Stimulated activated CD4-positive, alpha-beta T cell treated with anti-CD3 and anti-CD28 coated beads, Interleukin-1b, Interleukin-23, amount 100 ng/mL, for 4 hours (primary cell): ENCODE measurements at places on chromosomes 2 and 18.

DNA sequence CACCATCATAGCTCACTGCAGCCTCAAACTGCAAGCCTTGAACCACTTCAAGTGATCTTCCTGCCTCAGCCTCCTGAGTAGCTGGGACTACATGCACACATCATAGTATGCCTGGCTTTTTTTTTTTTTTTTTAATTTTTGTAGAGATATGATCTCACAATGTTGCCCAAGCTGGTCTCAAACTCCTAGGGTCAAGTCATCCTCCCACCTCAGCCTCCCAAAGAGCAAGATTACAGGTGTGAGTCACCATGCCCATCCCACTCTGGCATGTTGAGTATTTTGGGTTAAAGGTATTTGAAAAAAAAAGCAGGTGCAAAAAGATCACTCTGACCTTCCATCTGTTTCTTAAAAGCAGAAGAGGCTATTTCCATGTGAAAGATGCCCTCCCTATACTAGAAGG, 86.4 kb upstream of the FZD7 start:
- no peak for DNase-seq

GRCh38 chr2:42978175-42978886, 185.9 kb upstream of the HAAO start:
- DNase-seq: no peak

- no peak for DNase-seq
These were observed 96.5 kb downstream of the PTPRM start for GRCh38 chr18:7663366-7664312.

DNA sequence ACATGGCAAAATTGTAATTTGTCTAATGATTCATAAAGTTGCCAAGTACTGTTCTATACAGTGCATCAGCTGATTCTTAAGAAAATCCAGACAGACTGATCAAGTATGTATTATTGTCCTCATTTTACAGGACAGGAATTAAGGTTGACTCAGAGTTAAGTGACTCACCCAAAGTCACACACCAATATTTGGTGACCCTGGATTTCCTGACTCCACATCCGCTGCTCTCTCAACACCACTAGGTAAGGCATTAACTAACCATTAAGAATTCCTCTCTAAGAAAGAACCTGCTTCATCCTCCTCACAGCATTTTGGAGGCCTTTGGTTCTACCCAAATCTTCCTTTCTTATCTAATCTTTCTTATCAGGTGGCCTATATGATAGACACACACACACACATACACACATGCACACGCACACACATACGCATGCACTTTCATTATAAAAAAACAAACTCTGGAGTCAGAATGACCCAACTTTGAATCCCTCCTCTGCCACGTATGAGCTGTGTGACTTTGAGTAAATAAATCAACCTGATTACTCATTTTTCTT, 150.8 kb downstream of the ANKRD44 start:
- DNase-seq: no peak

DNA sequence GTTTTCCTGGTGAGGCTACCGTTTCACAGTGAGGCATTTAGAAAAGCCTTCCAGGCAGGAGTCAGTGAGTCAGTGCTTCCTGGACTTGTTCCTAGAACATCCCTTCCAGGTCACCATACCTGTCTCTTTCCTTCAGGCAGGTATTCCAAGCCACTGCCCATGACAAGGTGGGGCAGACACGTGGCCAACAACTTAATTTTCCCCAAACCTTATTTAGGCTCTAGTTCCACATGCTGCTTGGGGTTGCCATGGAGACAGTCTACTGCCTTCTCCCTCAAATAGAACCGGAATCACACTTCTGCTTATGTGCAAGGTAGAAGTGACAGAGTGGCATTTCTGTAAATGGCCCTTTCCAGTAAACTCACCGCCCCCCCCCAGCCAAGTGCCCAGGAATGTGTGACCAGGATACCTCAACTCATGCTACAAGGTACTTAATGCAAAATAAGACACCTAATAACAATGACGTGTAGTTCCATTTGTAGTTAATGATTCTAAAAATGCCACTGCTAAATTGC, 258.3 kb downstream of the PRKCE start:
- DNase-seq: no peak

DNA sequence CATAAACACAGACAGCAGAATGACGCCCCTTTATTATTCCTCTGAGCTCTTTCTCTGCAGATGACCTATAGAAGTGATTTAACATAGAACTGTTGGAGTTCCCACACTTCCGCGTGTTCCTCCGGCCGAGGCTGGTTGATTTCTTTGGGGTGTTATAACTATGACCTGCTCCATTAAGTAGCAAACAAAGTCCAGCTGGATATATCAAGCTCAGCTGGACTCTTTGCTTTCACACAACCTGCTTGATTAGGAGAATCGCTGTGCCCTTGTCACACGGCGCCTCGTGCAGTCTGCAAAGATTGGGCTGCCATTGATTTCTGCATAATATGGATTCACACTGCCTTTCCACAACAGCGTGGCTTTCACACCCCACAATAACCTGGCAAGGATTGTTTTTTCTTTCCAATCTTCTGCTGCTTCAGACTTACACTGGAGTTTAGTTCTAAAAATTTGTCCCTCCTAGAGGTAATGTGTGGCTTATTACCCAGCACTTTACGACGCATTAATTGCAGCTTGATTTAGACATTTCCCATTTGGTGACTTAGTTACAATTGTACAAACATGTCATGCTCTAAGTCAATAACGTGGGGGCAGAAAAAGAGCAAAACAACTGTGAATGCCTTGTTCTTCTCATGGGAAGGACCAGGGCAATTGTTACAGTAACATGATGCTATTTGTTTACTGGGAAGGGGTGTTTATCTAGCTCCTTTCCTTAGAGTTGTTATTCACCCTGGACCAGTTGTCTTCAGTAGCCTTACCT, 485.7 kb downstream of the TXNL1 start:
- no peak for DNase-seq

DNA sequence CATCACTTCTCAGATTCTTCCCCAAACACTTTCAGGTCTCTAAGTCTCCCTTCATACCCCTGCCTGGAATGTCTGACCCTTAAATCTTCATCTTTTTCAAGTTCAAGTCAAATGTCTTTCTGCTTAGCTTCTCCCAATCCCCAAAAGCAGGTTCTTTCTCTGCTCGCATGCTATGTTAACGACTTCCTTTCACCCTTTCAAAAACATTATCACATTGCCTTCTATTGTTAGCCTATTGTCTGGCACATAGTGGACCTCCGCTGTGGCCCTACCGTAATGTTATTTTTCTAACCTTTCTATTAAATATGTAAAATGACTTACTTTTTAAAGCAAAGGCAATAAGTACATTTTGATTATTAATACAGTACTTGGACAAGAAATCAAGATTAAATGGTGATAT, 2.2 kb downstream of the CDKL4 start:
- DNase-seq: no peak

- no peak for DNase-seq
These were observed 34.1 kb upstream of the KCNF1 start for GRCh38 chr2:10877651-10878111.

- DNase-seq: no peak
These were observed 1071.9 kb upstream of the CHAC2 start for GRCh38 chr2:52695731-52696130.

DNA sequence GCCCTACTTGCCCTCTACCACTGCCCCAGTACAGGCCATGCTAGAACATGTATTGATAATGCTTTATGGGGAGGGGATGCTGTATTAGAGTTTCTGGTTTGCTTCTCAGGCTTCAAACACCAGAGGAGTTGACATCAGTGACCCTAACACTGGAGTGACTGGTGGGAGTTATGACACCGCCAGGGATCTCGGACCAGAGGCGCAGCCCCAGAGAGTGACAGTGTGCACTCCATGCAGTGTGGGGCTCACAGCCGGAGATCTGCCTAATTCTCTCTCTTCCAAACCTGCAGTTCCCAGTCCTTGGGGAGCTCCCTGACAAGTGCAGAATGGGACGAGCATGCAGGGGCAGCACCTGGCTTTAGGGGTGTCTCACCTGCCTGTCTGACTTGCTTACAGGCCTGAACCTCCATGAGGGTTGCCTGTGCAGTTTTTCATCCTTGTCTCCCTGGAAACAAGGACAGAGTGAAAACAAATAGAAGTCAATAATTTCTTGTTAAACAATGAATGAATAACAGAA, 244.9 kb upstream of the MYT1L start:
- no peak for DNase-seq

DNA sequence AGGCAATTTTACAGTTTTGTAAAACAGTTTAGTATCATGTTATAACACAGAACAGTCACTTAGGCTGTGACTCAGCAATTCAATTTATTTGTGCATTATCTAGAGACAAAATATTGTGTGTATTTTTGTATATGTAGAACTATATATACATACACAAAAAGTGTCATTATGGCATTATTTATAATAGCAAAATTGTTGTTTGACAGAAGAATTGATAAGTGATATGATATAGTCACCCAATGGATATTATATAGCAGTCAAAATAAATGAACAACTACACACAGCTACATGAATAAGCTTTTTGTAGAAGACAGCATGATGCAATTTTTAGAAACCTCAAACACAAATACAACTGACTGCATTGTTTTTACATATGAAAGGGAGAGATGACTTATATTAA, 334.0 kb downstream of the TRIB2 start:
- DNase-seq: no peak

- no peak for DNase-seq
These were observed 16.4 kb upstream of the ZNF385B start for GRCh38 chr2:179877601-179878364.

DNA sequence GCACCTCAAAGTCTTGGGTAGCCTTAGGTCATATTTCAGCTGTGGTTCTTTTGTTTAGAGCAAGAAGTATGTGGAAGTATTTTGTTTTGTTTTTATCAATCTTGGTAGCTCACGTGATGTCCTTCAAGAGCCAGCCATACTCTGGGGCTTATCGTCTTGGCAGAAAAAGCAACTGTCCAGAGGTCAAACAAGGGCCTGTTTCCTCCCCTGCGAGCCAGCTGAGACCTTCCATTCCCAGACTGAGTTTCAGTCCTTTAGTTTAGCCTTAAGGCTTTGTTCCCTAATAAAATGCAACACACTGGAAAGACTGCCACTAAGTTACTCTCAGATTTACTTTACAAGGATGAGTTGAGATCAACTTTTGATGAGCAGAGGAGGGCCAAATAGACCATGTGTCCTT, 63.5 kb downstream of the TXNL1 start:
- no peak for DNase-seq

GRCh38 chr2:236666646-236667204, 97.1 kb downstream of the ACKR3 start:
- no peak for DNase-seq

DNA sequence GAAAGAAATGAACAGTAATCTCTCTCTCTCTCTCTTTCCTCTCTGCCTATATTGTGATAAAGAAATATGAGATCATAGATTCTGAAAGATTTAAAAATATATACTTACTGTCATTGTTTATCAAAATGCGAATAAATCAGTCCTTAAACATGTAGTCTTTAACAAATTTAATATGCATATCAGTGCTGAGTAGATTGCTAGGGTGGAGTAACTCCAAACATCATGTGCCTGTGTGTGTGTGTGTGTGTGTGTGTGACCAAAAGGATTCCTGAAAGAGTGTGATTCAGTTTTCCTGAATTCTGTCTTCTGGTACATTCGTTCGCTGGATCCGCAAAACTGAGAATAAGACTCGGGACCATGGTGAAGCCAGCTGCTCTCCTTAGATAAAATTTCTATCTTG, 24.0 kb upstream of the DSEL start:
- DNase-seq: no peak

GRCh38 chr2:25273985-25274535, 67.7 kb downstream of the DNMT3A start:
- DNase-seq: no peak

DNA sequence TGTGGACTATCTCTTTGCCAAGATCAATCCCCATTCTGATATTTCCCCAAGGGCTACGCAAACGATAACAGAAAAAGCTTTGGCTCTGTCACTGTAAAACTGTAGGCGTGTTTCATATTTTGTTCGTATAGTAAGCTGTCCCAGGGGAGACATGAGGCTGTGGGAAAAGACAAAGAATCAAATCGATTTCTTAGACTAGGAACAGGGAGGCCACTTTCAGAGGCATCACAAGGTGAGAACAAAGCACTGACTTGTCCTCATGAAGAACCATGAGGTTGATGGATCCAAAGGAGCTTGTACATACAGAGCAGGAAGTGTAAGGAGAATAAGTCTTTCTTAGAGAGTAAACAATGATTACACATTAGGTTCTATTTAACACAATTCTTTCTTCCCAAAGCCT, 255.7 kb downstream of the HNMT start:
- no peak for DNase-seq

DNA sequence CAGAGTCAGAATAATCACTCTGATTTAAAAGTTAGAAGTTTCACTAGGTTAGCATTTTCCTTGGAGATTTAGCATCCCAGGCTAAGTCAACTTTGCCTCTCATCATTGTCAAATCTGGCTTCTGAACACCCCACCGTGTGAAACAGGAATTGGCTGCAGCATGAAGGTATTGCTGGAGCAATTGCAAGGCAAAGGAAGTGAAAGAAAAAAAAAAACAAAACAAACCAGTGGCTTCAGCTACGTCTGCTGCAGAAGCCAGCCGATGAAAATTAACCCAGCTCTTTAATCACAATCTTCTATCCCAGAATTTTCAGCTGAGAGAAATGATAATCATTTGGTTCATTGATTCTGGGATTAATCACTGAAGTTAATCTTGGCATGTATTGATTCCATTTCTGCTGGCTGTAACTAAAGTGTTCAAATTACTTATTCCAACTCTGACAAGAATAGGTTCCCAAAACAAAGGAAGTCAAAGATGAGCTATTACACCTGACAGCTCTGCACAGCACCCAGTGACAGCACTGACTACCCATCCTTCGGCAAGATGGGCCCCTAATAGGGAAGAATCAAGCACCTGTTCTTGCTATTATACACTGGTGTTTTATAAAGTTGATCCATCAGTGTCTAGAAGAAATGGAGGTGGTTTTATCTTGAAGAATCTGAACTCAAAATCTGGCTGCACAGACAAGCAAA, 42.7 kb upstream of the REG3G start:
- DNase-seq: no peak

DNA sequence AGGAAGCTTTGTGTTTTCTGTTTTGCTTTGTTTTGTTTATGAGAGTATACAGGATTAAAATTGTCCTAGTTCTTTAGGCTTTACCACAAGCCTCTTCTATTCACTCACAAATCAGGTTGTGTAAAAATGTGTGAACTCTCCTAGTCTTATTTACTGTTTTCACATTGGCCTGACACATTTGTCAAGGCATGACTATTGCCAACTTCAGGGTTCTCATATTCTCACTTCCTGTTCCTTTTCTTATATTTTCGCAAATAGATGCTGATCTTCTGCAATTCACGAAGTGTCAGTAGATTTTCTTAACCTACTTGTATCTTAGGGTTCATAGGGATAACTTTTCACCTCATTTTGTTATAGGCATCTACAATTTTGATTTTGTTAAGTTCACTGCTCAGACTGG, 67.1 kb downstream of the CCDC102B start:
- DNase-seq: no peak

- no peak for DNase-seq
These were observed 126.8 kb downstream of the ZNF521 start for GRCh38 chr18:25225151-25225550.
